Stimulated activated CD4-positive, alpha-beta T cell treated with anti-CD3 and anti-CD28 coated beads, Interleukin-1b, Interleukin-23, amount 100 ng/mL, for 48 hours (primary cell): ENCODE measurements at places on chromosomes 6 and 20.

GRCh38 chr20:39048000-39048696, 86.0 kb downstream of the DHX35 start:
- peak; percentile 67 for DNase-seq

GRCh38 chr6:13368079-13368730, 39.9 kb upstream of the TBC1D7 start:
- no peak for DNase-seq

- no peak for DNase-seq
Observed at GRCh38 chr6:41729624-41730023, 5.8 kb downstream of the TFEB start.

GRCh38 chr6:37827603-37828265, 8.2 kb downstream of the ZFAND3 start:
- DNase-seq = no peak

DNA sequence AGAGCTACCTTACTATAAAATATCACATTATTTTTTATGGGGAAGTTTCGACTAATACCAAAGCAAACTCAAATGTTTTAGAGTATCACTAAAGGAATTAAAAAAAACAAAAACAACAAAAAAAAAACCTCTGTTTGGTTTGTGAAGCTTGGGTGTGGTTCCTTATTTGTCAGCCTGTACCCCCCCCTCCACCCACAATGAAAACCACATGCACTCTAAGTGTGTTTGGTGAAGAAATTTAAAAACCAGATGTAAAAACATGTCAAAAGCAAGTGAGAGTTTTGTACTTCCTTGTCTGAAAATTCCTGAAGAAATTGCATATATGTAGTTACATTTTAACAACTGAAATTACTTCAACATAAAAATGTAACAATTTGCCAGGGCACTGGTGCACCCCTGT, 3.1 kb downstream of the STK38 start:
- peak; percentile 13 for DNase-seq

DNA sequence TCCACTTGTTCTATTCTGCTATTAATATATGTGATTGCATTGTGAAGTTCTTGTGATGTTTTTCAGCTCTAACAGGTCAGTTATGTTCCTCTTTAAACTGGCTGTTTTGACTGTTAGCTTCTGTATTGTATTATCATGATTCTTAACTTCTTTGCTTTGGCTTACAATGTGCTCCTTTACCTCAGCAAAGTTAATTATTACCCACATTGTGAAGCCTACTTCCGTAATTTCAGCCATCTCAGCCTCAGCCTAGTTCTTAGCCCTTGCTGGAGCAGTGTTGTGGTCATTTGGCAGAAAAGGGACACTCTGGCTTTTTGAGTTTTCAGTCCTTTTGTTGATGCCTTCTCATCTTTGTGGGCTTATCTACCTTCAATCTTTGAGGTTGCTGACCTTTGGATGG, 440.2 kb downstream of the TBC1D32 start:
- no peak for DNase-seq

- DNase-seq = no peak
Observed at GRCh38 chr20:20736303-20736702, 23.9 kb upstream of the RALGAPA2 start.

GRCh38 chr6:108133594-108134179, 32.1 kb upstream of the NR2E1 start:
- DNase-seq = peak; percentile 37

DNA sequence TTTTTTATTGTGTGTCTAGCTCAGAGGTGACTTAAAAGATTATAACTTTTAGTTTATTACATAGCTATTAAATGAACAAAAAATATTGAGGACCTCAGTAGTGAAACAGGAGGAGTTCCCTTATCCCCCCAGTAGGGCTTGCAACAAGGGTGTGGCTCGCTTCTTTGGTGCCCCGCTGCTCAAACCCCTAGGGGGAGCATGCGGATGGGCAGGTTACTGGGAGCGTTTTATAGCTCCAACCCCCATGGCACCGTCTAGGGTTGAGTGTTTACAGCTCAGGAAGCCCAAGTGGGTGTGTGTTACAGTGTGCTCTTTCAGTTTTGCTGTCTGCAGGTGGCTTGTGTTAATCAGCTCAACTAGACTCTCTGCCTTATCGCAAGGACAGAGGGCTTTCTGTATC, 1513.7 kb downstream of the GRIK2 start:
- no peak for DNase-seq

DNA sequence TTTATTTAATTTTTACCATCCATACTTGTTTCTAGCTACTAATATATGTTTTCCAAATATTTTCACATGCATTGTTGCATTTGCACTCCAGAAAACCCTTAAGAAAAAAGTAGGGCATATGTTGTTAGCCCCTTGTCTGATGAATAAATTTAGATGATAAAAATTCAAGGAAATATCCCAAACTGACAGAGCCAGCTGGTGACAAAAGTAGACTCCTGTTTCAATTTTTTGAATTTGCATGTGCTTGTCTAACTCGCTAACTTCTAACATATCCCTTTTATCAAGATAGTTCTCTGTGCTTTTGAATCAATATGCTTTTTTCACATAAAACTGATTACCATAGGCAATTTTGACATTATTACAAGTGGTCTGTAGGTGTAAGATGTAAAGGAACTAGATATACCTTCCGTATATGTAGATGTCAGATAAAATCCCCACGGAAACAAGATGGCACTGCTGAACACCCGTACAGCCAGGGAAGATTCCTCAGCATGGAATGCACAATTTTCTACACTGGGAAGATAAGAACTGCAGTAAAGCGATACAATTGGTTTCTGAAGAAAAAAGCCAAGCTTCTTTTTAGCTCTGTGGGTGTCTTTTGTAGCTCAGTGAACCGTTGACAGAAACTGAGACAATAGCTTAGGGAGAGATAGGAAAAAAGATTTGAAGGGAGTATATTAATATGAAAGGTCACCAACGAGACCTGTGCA, 437.6 kb upstream of the RNF217 start:
- DNase-seq = no peak

- no peak for DNase-seq
Observed at GRCh38 chr6:47247227-47247797, 62.4 kb downstream of the TNFRSF21 start.

DNA sequence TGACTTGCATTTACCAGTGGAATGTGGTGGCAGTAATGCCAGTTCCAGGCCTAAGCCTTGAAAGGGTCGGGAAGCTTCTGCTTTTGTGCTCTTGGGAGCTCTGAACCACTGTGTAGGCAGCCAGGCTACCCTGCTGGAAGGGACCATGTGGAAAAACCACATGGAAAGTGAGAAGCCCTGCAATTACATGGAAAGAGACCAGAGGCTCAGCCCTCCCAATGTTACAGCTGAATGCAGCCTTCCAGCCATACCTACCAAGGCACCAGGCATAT, 14.9 kb upstream of the KCNB1 start:
- DNase-seq = no peak

DNA sequence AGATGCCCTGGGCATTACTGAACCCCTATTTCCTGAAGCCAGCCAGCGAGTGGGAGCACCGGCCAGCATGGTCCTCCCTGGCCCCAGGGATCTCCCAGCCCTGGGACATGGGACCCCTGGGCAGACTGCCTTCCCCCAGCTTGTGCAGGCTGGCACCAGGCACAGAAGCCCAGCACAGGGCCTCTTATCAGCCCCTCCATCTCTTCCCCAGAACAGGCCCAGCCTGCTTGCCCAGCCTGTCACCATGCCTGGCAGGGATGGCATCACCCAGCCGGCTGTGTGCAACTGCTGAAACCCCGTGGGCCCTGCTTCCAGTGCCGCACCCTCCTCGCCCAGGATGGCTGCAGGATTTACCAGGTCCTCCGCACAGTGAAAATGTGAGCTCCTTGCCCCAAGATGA, 6.1 kb upstream of the OSBPL2 start:
- no peak for DNase-seq

DNA sequence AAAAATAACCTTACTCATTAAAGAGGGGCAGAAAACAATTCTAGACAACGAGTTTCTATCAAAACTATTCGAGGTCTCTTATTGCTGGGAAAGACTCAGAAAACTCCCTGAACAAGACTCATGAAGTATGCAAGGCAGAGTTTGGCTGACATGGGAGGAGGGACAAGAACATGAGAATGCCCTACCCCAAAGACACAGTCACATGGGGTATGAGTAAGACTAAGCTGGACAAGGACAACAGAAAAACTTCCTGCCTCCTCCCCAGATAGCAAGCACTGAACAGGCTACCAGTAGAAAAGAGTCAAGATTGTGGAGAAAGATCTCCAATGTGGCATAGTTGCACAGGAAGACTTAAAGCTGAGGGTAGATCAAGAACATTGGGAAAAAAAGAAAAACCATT, 39.7 kb upstream of the PHIP start:
- no peak for DNase-seq

DNA sequence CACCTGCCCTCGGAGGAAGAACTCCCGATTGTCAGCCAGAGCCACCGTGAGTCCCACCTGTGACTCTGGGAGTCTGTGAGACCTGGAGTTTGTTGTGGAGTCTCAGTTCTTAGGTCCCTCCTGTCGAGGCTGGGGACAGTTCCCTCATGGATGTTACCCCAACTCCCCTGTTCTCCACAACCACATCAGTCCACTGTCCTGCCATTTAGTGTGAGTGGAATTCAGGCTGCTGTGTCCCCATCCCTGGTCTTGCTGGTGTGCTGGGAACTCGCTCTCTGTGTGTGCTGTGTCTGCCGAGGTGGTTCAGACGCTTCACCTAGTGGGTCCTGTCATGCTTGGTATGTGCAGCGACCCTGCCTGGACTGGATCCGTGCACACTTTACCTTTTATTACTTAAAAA, 163.2 kb downstream of the DTNBP1 start:
- DNase-seq = no peak

DNA sequence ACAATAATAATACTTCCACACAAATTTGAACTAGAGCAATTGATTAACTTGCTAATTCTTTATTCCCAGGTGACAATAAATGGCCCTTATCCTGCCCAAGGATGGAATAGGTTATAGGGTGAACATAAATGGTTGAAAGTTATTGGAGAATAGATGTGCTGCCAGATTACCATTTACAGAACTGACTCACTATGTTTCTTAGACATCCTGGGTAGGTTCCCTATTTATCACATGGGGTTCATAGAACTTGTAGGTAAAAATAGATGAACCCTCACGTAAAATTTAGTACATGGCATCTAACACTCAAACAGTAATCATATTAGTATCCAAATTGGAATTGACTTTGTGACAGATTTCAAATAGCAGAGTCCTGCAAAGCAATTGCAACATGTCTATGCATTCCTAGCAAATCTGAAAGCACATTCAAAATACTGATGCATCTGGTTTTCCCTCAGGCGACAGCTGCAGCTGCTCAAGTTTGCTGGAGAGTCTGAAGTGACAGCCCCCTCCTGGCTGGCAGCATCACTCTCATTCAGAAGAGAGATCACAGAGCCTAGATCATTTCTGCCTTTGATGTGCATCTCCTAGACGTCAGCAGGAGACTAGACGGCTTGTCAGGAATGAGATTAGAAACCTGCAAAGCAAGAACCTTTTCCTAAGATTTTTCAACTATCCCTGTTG, 80.2 kb upstream of the RNF217 start:
- DNase-seq = no peak

- DNase-seq = no peak
Observed at GRCh38 chr6:1027795-1028569, 283.9 kb upstream of the FOXQ1 start.

DNA sequence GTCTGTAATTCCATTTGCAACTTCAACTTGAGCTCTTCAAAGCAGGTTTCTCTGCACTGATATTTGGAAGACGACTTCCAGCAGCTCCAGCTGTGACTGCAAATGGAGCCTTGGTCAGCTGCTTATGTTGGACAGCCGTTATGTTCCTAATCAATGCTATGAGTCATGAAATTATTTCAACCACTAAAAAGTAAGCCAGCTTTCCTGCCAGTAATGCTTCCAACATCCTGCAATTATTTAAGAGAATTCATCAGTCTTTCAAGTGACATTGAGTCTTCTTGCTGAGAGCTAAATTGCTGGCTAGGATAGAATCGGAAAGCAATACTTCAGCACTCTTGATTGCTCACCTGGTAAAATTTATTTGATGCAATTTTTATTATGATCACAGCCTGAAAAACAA, 375.7 kb downstream of the MMUT start:
- DNase-seq = no peak

DNA sequence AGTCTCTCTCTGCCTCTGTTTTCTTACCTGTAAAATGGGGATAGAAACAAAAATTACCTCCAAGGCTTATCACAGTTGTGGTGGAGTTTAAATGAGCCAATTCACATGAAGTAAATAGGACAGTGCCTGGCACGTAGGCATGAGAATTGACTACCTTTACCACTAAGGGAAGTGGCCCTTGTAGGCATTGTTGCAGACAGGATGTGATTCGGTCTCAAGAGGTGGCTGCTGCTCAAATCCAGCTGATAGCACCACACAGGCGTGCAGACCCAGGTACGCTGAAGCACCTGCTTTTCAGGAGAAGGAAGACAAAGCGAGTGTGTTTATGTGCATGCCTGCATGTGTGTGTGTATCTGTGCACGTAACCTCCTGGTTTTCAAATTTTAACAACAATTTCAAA, 108.6 kb downstream of the EYA2 start:
- DNase-seq = no peak

DNA sequence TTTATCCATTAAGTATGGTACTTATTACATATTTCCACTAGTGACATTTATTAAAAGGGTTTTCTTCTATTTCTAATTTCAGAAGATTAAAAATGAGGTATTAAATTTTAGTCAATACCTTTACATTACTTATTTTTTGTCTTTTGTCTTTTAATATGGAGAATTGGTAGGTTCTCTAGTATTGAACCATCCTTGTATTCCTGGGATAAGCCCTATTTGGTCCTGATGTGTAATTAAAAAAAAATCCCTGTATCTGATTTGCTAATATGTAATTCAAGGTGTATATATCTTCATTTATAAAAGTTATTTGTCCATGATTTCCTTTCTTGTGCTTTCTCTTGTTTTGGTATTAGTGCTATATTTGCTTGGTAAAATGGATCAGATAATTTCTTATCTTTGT, 153.7 kb downstream of the TRMT11 start:
- DNase-seq = no peak

- no peak for DNase-seq
Observed at GRCh38 chr6:43898358-43899131, 128.5 kb downstream of the VEGFA start.

DNA sequence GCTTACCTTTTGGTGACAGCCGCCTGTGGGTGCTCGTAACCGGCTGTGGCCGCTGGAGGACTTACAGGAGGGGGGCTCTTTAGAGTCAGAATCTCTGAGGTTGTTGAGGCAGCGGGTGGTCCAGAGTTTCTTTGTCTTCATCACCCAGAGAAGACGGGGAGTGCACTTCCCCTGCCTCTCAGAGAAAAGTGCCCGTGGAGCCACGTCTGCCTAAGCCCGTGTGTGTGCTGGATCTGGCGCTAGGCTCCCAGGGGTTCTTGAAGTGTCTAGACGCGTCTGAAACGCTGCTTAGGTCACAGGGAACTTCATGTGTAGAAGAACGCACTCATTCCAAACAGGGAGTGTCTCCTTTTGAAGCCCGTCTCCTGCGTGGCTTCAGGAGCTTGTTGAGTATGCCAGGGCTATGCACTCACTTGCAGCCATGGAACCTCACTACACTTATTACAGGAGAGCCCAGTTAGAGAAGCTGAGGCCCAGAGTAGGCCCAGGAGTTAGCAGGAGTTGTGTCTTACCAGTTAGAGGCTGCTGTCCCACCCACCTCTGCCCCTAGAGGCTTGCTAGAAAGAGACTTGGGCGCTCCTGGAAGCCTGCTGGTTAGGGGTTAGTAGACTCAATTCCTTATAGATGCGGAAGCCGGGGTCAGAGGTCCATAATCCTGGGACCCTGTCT, 1.3 kb downstream of the LSM14B start:
- DNase-seq = no peak

- no peak for DNase-seq
Observed at GRCh38 chr20:37298190-37298939, 8.9 kb downstream of the MANBAL start.
